ENCODE measurements at places on chromosomes 6 and 20.

- DNase-seq = peak; percentile 18
Measured at GRCh38 chr6:5979650-5980420, 26.9 kb downstream of the NRN1 start.

DNA sequence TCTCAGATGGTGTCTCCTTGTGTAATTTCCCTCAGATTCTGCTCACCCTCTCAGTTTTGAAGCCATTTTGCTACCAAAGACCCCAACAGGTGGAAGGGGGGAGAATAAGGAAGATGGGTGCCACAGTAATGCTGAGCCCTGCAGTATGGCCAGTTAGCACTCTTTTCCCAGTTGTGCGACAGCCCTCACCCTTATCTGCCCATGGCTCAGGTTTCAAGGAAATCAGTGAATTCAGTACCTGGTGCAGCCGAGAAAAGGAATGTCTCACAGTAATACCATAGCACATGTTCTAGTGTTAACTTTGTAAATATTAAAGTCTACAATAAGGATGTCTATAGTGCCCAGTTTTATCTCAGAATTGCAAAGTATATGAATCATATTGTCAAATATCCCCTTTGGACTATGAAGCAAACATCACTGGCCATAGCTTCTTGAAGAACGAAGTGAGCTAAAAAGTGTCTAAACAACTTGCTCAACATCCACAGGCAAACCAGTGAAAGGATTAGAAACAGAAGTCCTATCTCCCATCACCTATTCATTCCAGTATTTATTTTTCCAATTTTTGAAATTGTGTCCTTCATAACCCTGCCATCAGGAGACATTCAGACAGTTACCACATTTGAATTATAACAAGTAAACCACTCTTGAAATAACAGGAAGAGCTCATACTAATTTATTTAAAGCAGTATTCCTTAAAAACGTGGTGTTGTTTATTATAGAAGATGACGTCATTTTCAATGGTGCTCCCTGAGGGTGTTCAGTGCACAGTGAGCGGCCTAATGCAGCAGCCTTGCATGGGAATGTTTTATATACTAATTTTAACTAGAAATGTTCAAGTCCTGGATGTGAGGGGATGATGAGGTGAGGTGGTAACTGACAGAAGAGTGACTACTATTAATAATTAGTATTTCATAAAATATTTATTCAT is 366.2 kb downstream of the TFAP2A start:
- DNase-seq = peak; percentile 10

DNA sequence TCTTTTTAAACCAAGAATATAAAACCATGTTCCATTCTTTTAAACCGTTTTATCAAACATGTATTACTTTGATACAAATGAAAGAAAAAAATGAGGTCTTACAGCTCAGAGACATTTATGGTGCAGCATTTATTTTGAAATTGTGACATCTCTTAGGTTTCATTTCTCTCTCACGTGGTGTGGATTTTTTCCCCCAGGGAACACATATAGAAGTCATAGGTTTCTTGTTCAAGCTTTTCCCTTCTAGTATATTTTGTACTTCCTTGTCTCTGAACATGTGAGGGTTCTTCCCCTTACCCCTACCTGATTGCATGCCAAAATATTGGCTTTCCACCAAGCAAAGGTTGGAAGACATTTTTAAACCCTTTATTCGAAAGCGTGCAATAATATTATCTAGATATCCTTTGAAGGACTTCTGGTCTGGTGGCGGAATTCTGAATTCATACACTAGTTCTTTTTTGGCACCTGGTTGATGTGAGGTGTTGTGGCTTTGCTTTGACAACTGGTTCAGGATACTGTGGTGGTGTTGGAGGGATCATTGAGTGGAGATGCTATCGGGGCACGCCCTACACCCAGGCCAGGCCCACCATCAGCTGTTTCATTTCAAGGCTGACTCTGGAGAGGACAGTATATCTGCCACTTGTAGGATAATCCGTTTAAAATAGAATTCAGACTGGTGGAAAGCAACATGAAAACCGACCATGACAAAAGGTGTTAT is 5.6 kb upstream of the FAM50B start:
- peak; percentile 62 for DNase-seq

DNA sequence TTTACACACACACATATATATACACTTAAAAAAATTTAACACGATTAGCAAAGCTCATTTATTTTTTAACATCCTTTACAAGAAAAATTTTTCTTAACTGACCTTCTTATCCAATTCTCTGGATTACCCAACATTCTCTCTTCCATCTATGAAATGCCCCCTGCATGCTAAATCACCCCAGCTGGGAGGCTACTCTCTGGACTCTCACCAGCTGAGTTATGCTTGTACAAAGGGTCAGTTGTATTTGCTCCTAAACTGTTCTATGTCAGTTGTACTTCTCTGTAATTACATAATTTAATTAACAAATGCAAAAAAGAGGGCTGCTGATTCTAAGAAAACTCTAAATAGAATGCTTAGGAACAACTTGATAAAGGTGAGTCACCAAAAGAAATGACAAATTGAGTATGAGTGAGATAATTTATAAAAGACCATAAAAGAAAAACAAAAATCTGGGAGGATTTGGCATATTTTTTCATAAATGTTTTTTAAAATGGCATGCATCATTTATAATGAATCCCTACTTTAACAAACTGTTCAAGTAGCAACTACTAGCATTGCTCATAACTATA is 120.5 kb downstream of the KIF13A start:
- DNase-seq = no peak

DNA sequence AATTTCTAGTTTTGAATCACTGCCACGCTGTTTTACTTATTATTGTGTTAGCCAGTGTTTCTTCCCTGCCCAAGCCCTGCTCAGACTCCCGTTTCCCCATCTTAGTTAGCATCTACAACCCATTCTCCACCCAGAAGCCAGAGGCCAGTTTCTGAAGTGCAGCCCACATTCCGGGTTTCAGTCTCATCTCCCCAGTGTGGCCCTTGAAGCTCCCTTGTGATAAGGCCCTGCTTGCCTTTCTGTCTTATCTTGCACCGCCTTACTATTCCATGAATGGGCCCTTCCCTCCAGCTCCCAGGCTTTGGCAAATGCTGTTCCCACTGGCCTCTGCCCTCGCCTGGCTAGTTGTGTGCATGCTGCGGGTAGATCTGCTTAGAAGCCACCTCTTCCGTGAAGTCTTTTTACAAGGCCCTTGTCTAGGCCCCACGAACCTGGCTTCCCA is 41.1 kb downstream of the TOX2 start:
- DNase-seq = no peak

GRCh38 chr6:54156650-54157250 is 45.5 kb downstream of the MLIP start:
- no peak for DNase-seq

DNA sequence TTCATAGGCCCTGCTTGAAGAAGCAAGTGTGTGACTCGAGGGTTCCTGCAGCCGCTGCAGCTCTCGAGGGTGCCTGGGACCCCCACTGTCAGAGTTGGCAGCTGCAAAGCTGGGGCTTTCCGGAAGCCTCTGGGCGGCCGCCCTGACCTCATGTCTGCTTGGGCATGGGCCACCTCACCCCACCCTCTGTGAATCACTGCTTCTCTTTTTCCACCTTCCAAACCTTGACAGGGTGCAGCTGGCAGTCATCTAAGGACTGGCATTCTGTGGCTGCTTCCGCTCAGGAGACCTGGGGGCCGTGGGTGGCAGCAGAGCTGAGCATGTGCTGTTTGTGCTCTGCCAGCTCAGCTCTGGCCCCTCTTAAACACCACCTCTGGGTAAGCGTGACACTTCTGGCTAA is 32.0 kb downstream of the ERMARD start:
- no peak for DNase-seq

DNA sequence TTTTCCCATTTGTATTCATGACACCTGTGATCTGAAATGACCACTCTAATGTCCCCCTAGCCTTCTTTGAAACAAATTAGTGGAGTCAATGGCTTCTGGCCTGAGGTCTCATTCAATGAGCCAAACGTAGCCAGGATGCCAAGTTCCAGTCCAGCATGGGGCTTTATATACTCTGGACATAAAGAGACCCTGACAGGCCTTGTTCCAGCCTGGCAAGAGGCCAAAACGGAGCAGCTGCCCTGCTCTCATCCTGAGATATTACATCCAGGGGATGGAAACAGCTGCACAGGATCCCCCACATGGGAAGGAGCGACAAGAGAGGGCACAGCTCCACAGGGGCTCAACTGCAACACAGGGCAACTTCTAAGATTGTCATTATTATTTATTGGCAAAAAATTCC is 437.8 kb downstream of the CDH26 start:
- DNase-seq = no peak

GRCh38 chr20:40689100-40689942 is at the start of gene MAFB:
TSS of gene MAFB (minus strand) at chr20:40689236. CDS start at chr20:40688850, 386 bp downstream.
- DNase-seq = peak; percentile 74

- no peak for DNase-seq
Measured at GRCh38 chr6:32177183-32177787, 920 bp upstream of the RNF5 start.

GRCh38 chr6:79896075-79896449 is 51.3 kb downstream of the ELOVL4 start:
- no peak for DNase-seq

DNA sequence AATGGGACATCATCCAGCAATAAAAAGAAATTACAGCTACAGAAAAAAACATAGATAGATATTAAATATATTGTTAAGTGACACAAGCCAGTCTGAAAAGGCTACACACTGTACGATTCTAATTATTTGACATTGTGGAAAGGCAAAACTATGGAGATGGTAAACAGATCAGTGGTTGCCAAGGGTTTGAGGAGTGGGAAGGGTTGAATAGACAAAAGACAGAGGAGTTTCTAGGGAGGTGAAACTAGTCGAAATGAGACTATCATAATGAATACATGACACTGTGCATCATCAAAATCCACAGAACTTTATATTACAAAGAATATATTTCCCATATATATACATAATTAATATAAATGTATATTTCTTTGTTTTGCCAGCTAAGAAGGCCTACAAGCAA is 9.8 kb downstream of the EPM2A start:
- no peak for DNase-seq

DNA sequence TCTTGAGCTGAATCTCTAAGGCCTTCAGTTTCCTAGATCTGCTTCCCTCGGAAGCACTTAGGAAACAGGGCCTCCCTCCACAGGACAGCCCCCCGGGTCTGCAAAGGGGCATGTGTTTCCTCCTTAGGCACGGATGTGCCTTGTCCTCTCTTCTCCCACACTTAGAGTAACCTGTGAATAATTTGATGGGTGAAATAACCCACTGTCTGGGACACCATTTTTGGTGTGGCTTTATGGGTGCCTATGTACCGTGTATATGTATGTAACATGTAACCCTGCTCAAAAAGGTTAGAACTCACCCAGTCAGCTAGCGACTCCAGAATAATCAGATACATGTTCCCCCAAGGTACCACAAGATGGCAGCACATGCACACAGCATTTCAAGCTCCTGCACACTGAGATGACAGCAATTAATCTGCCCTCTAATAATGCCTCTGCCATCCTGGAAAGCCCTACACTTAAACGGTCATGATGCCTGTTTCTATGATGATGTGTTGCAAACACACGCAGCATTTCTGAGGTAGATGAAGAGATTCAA is 212.0 kb upstream of the PROKR2 start:
- peak; percentile 85 for DNase-seq

- DNase-seq = no peak
Measured at GRCh38 chr6:45371924-45372573, 5.7 kb downstream of the SUPT3H start.

DNA sequence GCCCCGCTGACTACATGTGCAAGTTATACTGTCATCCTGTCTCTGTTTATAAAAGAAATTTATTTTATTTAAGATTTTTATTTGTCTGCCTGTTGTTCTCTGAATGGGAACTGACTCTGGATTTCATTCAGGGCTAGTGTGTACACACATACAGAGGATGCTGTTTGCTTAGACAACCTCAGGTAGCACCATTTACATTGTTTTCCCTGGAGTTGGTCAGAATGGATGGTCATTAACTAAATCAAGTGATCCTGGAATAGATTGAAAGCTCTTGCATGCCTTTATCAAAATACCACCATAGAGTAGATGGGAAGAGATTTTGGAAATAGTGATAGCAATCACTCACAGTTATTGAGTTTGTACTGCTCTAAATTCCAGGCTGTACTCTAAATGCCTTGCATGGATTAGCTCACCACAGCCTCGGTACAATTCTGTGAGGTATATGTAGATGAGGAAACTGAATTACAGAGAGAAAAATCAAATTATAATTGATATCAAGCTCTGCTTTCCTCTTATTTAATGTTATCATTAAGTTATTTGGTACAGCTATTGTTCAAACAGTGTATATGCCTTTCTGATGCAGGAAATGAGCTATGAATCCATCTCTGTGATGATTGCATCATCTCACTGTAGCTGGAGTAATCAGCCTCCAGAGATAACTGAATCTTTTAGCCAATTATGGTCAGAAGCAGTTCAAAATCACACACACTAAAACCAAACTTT is 51.9 kb downstream of the RNF217 start:
- peak; percentile 74 for DNase-seq

- DNase-seq = no peak
Measured at GRCh38 chr6:99093456-99094190, 145.9 kb upstream of the FBXL4 start.

- no peak for DNase-seq
Measured at GRCh38 chr6:30557683-30557981, 537 bp downstream of the PRR3 start.

DNA sequence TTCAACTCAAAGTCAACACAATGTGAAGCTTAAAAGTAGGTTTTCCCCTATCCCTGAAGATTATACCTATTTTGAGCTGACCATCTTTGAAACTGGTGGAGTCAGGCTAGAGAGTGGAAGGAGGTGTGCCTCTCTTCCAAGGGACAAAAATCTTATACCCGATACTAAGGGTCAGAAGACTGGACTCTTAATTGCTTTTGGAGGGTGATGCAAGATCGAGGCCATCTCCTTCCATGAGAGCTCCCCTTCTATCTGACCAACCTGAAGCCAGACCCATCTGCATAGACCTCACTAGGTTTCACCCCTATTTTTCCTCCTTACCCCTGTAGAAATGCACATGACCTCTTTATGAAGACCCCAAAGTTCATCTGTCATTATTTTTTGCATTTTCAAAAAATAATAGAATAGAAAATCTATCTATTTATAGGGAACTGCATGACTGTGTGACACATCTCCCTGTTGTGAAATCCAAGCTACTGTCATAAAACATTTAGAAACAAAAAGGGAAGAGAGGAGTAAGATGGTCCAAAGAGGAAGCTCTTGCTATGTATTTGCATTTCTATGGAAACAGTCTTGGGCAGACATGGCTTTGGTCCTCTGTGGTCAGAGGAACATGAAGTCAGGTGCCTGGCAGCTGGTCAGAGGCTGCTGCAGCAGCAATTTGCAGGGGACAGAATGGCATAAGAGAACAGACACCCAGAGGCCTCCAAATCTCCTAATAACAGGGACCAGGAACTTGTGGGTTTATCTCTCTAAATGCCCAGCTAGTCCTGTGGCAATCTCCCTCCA is 349.2 kb downstream of the MAFB start:
- DNase-seq = no peak
